BJ (cell line): ENCODE measurements at places on chromosomes 6 and 20.

DNA sequence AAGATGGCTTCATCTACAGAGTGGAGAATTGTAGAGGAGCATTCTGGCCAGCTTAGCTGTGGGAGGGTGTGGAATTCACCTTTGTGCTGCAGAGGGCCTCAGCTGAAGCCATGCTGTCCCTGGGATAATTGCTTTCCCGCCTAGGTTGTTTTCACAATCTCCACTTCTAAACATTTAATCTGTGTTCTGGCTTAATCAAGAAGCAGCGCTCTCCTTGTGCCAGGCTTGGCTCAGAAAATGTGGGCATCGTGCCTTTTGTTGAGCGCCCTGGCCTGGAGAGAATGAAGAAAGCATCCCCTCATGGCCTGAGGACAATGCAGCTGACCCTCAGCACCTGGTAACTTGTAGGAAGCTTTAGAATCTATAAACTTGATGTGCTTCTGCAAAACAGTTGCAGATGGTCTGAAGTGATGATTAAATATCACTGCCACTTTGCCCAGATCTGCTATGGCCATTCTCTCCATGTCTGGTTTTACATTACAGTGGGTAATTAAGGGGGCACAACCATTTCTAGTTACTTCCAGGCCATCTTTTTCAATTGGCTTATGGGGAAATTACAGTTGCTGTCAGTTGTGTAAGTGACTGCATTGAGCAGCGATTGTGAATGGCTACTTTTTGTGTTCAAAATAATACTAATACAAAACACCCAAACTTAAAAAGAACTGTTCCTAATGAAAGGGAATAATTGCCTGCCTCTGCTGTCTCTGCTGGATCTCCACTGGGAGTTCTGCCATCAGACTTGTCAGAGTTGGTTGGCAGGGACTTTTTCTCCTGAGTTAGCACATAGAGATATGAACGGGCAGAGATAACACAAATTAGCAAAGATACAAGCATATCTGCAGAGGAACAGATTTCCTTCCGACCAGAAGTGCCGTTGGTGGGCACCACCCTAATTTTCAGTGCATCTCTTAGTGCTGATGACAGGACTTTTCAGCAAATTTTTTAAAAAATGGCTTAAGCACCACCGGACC lies 18.4 kb downstream of the CTNNBL1 start:
- no peak for DNase-seq

DNA sequence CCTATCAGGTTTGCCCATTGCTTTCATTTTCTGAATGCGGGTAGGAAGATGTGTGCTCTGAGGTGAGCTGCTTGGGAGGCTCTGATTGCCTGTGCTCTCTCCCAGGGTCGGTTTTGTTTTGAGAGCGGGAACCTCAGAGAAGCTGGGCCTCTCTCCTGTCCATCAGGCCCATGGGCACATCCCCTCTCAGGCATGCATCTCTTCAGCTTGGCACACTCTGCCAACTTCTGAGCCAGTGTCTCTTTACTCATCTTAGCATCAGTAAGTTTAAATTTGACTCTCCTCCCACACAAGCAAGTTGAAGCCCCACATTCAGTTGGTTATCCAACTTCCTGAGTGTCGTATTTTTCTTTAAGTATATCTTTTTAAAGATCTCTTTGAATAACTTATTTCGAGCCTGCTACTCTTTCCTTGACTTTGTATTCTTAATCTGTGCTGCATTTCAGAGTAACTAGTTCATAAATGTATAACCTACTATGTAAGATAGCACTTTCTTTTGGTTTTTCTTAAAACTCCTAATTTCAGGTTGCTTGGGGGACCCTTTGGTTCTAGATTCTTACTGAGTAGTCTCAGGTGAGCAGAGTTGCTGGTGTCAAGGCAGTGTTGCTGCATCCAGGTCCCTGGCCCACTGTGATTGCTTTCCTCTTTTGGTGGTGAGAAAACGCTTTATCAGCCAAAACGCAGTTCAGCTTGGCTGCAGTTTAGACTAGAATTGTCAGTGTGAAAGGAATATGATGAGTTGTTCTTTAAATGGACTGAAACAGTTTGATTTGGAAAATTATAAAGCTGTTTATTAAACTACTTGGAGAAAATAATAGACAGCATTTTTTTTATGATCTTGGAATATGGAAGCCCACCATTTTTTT lies 54.8 kb downstream of the SNX9 start:
- DNase-seq: no peak

DNA sequence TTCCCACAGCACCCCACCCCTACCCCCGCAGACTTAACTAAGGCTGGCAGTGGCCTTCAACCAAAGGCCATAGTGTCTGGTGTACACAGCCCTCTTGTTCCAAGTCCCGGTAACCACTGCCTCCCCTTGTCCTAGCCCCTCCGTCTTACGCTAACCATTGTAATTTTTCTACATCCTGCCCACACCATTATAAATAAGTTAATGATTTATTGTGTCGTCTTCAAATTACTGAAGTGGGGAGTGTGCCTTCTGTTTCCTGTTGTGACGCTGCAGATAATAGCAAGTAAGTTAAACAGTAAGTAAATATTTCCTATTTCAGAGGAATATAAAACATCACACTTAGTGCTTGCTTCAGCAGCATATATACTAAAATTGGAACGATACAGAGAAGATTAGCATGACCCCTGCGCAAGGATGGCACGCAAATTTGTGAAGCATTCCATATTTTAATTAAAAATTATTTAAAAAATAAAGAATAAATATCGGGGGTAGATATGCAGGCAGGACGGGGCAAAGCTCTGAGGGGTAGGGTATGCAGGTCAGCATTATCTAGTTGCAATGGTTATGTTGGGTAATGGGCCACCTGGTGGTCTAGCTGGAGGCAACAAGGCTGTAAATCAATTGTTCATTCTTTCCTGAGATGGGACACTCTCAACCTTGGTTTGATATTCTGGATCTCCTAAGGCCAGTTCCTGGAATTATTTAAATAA lies 15.1 kb downstream of the SRSF6 start:
- DNase-seq: no peak

DNA sequence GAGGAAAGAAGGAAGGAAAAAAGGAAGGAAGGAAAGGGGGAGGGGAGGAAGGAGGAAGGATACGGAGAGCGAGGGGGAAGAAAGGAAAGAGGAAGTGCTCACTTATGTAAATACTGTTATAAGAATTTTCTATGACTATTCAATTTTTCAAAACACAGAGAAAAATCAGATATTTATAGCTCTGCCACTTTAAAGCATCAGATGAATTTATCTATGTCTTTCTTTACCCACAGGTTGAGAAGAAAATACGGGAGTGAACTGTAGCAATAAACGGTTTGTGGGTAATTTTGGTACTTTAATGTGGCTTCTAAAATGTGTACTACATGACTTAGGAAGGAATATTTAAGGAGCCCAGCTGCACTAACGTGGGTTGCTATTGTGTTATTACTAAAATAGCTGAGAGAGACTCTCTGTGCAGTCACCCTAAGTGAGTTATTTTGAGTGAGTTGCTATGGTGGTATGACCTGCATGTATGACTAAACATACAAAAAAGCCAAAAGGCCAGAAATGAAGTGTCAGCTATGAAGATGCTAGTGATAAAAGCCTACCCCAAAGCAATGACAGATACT lies 225.5 kb downstream of the SOD2 start:
- peak; percentile 27 for DNase-seq

DNA sequence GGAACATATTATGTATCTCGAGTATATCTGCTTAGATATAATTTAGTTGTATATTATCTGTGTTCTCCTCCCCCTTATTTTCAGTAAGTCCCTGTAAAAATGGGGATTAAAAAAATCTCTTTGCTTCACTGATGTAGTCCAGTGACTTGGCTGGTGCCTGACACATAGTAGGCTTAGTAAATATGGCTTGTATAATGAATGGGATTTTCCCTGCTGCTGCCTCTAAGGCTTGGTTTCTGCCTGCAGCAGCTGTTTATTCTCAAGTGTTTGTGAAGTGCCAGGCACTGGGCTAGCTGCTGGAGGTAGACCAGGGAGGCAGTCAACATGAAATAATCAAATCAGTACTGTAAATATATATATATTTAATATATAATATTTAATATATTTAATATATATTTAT lies 1.6 kb upstream of the ZFP64 start:
- DNase-seq: no peak

DNA sequence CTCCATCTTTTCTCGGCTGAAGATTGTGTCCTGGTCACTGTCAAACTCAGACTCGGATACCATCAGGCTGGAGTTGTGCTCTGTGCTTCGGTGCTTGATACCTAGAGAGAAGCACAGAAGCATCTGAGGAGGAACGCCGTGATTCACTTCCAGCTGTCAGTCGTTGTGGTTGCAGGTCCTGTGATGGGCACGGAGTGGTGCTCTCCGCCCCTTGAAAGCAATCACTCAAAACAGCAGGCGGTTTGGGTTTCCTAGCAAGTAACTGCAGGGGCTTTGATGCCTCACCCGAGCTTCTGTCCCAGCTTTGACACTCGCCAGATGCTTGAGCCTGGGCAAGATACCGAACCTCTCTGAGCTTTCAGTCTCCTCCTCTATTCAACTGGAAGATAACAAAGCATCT lies 52.5 kb downstream of the ALDH5A1 start:
- no peak for DNase-seq
